ENCODE measurements at places on chromosomes 16 and 17.

DNA sequence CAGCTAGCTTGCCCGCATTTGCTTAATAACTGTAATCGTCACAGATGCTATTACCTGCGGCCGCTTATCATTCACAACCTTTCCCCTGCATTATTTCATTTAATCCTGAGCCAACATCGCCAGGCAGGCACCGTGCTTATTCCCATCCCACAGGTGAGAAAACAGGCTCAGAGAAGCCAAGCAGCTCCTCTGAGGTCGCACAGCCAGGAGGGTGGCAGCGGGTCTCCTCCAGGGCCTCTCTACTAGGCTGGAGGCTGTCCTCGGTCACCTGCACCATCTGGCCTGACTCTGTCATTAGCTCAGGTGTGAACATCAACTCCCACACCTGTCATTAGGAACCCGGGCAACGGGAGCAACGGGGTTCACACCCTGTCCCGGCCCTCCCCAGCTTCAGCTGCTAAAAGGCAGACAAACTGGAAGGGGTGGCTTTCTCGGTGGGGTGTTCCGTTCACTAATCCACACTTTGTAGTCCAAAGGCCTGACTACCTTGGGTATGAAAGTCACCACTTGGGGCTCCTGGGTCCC lies 3.0 kb downstream of the PPL start:
- DNase-seq: no peak

DNA sequence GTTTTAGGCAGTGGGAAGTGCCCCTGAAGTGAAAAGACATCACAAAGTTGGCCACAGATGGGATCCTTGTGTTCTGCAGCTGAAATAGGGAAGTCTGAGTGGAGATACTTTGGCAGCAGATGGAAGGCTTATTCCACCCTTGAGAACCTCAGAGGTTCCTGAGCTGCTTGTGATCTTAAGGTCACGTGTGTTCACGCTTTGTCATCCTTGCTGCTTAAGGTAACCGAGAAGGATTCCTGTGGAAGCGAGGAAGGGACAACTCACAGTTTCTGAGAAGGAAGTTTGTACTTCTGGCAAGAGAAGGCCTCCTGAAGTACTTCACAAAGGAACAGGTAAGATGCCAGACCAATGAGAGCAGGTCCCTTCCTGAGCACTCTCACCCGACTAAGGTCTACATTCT lies 12.2 kb downstream of the ADAP2 start:
- no peak for DNase-seq

DNA sequence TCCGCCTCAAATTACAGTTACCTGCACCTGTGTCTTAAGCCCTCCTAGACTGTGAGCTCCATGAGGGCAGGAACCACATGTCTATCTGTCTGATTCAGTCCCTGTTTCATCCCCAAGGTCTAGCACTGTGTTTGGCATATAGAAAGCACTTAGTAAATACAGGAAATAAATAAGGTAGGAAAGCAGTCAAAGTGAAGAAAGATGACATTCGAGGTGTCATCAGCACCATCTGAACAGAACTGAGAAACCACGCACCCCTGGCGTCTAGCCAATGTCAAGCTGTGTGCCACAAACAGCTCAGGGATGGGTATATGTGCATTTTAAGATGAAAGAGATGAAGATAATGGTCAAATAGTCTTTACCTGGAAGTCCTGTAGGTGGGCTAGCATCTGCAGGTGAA lies 79.6 kb upstream of the ATP2A3 start:
- DNase-seq: no peak

DNA sequence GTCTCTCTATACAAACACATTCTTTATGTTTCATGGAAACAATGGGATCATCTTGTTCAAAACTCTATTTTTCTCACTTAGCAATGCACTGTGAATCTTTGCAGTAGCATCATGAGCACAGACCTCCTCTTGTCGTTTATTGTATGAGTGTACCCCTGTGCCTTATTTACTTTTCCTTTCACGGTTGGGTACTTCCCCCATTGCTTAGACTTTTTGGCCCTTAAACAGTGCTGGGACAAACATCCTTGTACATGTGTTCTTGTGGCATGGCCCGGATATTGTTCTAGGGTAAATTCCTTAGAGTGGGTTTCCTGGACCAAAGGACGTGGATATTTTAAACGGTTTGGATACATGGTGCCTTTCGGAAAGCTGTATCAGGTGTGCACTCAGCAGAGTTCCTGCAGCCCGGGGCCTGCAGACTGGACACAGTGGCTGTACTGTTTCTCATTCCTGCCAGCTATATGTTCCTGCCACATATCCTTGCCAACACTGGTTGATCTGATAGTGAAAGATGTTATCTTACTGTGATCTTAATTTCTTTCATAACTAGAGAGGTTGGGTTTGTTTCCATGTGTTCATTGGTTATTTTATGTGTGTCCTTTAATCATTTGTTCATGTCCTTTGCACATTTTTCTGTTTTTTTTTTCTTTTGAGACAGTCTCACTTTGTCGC lies 111.1 kb downstream of the OR1D5 start:
- no peak for DNase-seq

GRCh38 chr16:10676284-10676683 lies 18.4 kb downstream of the TEKT5 start:
- DNase-seq: no peak

- DNase-seq: no peak
Observed at GRCh38 chr17:570388-570787, 144.3 kb downstream of the VPS53 start.

DNA sequence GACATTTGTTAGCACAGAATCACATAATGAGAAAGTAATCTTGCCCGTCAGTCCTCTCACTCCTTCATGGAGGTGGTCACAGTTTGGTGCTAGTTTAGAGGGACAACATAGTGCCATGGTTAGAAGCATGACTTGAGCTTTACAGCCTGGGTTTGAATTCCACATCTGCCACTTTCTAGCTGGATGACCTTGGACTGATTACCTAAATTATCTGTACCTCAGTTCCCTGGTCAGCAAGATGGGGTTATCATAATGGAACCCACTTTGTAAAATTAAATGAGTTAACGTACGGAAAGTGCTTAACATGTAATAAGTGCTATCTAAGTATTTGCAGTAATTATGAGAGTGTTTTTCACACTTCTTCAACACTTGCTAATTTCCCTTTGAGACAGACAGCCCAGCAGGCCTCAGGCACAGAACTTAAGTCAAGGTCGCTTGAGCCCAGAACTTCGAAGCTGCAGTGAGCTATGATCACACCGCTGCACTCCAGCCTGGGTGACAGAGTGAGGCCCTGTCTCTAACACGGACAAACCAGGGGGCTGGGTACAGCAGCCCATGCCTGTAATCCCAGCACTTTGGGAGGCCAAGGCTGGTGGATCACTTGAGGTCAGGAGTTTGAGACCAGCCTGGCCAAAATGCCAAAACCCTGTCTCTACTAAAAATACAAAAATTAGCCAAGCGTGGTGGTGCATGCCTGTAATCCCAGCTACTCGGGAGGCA lies 7.1 kb downstream of the VWA3A start:
- DNase-seq: no peak

GRCh38 chr17:7717756-7718350 lies 309 bp downstream of the DNAH2 start:
- no peak for DNase-seq

GRCh38 chr17:68441070-68441770 lies 16.1 kb downstream of the WIPI1 start:
- DNase-seq: no peak

DNA sequence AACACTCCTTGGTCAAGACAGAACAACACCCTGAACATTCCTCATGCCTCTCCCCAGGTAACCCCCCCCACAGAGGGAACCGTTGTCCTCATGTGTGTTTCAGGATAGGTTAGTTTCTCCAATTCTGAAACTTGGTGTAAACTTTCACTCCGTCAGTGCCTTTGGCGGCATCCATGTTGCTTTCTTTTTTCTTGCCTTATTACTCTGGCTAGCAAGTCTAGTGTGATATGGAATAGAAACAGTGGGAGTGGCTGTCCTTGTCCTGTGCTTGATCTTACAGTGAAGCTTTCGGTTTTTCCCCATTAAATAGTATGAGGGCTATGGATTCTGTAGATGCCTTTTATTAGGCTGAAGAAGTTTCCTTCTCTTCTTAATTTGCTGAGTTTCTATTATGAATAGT lies 35.7 kb upstream of the GNG13 start:
- no peak for DNase-seq

GRCh38 chr17:27218041-27218440 lies 75.9 kb upstream of the WSB1 start:
- no peak for DNase-seq

DNA sequence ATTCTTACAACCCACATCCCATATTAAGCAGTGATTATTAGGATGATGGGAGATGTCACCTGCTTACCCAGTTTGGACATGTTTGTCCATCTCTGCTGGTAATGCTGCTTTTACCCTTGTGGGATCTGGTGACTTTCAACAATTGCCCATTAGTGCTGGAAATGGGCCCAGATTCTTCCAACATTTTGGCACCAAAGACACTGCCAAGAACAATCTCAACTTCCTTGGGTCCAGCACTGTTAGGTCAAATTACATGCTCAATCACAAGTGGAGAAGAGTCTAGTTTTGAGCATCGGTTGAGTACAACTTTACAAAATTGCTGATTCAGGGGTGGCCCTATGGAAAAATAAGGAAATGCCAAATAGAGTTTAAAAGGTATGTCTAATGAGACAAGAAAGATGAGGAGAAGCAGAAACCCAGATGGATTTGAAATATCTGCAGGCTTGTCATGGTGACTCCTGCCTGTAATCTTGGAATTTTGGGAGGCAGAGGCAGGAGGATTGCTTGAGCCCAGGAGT lies 13.0 kb upstream of the ZFP3 start:
- DNase-seq: no peak

DNA sequence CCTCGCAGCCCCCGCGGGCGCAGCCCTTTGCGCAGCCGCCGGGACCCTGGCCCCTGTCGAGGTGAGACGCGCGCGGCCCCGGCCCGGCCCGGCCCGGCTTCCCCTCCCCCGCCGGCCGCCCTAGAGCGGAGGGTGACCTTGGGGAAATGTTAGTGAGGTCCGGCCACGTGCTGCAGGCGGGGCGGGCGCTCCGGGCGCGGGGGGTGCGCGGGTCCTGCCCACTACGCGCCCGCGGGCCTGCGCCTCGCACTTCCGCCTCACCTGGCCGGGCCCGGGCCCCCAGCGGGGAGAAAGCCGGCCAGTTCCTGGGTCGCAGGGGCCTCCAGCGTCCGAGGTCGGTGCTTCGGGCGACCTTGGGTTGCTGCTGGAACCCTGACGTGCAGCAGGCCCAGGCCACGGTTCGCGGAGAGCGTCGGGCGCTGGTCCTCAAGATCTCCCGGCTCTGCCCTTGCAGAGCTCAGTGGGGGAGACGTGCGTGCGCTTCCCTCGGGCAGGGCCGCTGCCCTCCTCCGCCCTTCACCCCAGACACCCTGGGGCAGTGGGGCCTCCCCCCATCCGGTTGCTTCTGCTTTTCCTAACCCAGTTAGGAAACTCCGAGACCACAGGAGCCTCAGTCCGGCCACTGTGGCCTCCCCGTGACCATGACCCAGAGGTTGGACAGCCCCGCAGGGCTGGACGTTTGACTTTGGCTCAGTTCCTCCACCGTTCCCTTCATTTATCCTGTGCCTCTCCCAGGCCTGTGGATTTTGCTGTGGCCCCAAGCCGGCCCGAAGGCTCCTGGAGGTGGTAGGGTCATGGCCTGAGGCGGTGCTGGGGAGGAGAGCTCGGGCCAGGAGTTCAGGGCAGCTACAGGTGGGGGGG lies 791 bp downstream of the MCRIP2 start:
- DNase-seq: peak; percentile 40

- DNase-seq: peak; percentile 75
Observed at GRCh38 chr16:65312071-65312470, 190.2 kb upstream of the CDH11 start.

DNA sequence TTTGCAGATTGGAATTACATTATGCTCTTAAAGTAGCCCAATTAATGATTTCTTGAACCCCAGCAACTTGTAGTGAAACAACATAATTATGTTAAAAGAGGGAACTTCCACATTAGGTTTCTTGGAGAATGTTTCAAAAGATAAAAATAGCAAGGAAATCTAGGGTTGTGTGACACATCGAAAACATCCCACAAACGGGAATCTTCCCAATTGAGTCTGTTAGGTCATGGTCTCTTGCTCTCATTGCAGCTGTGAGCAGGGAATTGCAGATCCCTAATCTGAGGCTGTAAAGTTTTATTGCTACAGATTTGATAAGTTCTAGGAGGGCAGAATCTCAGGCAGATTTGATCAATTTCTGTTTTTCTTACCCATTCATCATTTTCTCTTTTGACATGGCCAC lies 6.7 kb upstream of the LPO start:
- peak; percentile 21 for DNase-seq

DNA sequence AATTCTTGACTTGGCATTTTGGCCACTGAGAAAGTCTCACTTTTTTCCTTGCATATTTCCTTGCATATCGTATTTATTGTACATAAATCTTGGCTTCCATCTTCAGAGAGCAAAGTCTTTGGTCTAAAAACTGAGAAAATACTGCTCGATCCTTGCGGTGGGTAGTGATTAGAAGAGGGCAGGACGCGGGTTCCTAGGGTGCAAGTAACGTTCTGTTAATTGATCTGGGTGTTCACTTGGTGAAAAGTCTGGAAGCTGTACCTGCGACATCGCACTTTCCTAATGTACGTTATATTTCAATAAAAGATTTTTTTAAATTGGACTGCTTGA lies 758 bp upstream of the UBALD2 start:
- no peak for DNase-seq

GRCh38 chr17:18025241-18025944 lies 13.6 kb downstream of the ATPAF2 start:
- peak; percentile 75 for DNase-seq

DNA sequence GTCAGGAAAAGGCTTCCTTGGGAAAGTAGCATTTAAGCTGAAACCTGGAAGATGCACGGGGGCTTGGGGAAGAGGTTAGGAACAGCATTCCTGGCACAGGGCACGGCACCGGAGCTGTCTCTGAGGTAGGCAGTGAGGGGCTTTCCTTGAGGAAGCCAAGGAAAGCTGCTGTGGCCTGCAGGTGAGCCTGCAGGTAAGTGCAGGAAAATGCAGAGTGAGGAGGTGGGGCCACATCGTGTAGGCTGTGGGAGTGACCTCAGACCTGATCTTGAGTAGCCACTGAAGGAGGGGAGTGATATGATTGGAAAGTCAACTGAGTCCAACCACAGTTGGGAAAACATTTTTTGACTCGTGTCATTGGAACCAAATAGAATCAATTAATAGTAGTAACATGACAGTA lies 79.5 kb downstream of the CDK5R1 start:
- DNase-seq: no peak

DNA sequence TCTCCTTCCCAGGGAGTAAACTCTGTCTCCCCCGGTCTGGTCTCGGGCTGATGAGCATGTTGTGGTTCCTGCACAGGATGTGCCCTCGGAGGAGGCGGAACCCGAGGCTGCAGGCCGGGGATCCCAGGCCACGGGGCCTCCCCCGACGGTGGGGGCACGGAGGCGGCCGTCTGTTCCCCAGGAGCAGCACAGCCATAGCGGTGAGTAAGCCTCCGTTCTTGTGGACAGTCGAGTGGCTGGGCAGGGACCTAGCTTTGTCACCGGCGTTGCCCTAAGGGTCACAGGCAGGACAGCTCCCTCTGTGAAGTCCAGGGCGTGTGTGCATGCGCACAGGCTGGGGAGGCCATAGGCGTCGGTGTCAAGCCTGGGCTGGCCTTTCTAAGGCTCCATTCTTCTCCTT lies 3.5 kb downstream of the ZNF213 start:
- no peak for DNase-seq

Measured in EL (cell line).